ENCODE measurements at places on chromosomes 2 and 18.
A peak's percentile ranks its signal among the peaks of the same experiment; 100 is the strongest.

DNA sequence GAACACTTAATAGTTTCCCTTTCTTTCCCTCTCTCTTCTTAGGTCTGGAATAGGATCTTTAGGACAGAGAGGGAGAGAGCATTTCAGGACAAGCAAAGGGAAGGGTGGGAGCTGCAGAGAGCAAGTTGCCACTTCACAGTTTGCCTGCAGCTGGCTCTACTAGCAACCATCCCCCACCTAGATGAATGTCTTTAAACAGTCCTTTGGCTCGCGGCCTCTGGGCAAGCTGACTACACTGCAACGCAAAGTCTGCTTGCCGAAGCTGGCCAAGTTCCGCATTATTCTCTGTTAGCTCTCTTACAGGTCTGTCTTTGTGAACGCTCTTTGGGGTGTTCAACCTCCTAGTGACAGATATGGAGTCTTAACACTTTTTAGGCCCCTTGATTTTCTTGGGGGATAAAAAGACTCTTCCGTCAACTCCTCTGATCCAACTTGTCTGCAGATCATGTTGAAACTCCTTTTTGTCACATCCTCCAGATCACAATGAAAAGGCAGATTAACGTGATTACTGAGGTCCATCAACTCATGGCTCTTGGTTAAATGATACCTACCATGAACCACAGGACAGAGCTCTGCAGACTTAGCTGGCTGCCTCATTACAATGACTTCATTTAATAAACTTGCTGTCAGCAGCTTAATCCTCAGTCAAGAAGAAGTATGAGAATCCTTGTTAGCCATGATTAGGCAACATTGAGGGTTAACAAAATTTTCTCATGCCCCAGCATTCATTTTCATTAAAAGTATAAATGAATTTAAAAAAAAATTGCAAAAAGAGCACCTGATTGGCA, 74.6 kb downstream of the SLC4A3 start:
- no peak for DNase-seq

DNA sequence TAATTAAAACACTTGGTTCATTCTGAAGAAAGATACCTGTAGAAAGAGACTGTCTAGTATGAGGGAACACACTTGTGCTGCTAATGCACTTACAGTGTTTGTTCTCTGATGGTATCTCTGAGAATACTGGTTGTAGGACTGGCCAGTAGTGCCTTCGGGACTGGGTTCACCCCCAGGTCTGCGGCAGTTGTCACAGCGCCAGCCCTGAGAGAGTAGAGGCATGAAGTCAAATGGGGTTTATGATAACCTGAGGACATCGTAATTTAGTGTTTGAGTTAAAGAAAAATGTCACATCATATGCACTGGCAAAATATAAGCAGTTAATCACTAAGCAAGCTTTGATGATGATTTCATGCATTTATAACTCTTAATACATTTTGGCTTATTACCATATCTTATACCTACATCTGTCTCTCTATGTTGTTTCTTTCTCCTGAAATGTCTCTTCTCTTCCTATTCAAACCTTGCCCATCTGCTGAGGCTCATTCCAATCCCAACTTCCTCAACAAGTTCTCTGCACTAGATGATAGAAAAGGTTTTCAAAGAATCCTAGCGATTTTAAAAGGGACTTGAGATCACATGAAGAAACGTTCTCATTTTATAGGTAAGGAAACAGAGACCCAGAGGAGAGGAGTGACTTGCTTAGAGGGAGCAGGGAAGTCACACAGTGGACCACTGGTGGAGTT, 50.2 kb downstream of the ATIC start:
- no peak for DNase-seq

GRCh38 chr2:54999182-54999581, 51.1 kb downstream of the RTN4 start:
- no peak for DNase-seq

DNA sequence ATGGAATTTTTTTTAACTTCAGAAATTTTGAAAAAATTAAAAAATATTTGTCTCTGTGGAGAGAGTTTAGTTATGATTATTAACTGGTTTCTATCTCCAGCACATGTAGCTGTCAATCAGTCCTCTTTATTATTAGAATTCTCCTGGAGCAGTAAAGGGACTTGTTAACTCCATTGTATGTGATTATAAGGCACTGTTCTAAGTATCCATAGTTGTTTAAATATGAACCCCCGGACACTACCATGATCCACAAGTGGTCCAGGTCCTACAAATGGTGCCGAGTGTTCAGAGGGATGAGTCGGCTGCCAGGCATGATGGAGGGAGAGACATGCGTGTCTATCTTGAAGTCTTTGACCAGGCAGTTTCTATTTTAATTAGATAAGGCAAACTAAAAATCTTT, 492 bp downstream of the CHRNA1 start:
- no peak for DNase-seq

DNA sequence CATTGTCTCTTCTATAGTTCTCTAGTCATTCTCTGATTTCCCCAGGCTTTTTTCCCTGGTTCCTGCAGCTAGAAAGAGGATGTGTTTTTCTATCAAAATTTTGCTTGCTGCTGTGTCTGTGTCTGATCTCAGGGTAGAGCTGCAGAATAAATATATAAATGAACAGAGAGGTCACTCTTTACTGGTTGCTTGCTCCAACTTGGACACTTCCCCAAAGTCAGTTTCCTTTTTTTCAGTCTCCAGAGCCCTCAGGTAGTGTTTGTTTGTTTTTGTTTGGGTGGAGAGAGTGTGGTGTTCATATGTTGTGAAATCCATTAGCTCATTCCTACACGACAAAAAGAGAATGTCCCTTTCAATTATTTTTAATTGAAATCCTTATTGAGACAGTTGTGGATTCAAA, 85.8 kb downstream of the CERS6 start:
- DNase-seq, result no peak

GRCh38 chr2:9355716-9356115, 67.6 kb downstream of the ITGB1BP1 start:
- DNase-seq, result no peak

- DNase-seq, result no peak
These were observed 192.6 kb upstream of the TCF4 start for GRCh38 chr18:55780586-55781071.

GRCh38 chr2:30673127-30673526, 134.1 kb downstream of the CAPN13 start:
- DNase-seq, result no peak

DNA sequence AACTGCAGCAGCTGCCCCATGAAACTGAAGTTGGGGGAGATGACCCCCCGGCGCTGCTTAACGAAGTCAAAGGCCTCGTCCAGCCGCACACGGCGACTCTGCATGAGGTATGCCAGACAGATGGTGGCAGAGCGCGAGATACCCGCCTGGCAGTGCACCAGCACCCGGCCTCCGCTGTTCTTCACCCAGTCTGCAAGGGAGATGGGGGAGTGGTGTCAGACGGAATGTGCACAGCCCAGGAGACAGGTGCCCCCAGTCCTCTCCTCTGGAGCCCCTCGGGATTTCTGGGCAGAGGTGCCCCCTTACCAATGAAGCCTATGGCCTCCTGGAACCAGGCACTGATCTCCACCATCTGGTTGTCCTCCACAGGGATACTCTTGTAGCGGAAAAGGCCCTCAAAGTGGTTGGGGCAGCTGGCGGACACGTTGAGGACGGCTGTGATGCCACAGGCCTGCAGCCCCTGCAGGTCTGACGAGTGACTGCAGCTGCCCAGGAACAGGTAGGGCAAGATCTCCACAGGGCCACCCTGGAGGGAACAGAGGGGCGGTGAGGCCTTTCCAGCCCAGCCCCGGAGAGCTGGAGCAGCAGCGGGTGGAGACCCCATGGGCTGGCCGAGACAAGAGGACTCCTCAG, 1.3 kb downstream of the DUSP2 start:
- peak; percentile 35 for DNase-seq

DNA sequence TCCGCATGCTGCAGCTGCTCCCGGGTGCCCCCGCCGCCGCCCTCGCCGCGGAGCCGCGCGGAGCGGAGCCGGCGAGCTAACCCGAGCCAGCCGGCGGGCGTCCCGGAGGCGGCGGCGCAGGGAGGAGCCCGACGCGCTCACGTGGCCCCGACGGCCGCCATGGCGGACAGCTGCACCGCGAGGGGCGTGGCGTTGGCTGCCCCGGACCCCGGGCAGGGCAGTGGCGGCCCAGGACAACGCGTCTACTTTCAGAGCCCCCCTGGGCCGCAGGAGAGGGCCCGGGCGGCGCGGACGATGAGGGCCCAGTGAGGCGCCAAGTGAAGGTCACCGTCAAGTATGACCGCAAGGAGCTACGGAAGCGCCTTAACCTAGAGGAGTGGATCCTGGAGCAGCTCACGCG, 30.0 kb upstream of the CCNYL1 start:
- DNase-seq, result peak; percentile 18

Measured in right kidney (tissue), 9 donors.